ENCODE measurements at places on chromosomes 7 and 10.

GRCh38 chr7:5212633-5213285, 22.7 kb downstream of the WIPI2 start:
- DNase-seq = no peak

GRCh38 chr7:84294847-84295455, 100.4 kb upstream of the SEMA3A start:
- DNase-seq = no peak

- DNase-seq = peak; percentile 18
These were observed 8.4 kb downstream of the FAM237B start for GRCh38 chr7:90312745-90313144.

DNA sequence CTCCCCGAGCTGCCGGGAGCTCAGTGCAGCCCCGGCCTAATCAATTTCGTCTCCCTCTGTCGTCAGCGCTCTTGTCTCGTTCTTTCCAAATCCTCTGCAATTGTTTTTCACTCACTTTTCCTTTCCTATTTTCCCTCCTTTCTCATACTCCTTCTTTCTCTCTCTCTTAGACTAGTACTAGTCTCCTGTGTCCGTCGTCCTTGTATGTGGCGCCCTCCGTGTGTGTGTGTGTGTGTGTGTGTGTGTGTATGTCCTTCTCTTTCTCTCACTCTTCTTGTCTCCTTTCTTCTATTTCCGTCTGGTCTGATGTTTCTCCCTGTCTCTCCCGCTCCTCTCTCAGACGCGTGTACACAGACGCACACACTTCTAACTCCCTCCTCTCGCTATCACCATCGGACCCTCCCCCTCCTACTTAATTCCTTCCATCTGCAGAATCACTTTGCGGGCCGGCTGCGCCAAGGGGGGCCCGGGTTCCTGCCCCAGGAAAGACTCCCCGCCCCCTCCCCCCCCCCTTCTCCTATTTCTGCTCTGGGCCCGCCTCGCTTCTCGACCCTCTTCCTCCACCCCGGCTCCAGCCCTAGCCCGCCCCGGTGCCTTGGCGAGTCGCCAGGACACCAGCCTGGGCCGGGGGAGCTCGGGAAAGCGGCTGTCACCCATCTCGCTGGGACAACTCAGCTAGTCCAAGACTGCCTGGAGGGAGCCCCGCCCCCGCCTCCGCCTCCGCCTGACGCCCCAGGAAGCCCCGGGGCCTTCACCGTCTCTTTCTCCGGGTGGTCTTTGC, 743 bp upstream of the ZCCHC24 start:
- no peak for DNase-seq

DNA sequence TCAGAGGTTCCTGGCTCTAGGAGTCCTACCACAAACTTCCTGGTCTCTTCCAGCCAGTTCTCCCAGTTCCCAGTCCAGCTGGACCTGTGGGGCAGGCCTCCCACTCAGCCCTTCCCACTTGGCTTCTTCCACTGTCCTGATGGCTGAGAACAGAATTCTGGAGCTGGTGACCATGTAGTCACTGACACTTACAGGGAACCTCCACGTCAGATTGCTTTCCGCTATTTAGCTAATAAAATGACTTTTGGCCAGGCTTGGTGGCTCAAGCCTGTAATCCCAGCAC, 63.5 kb upstream of the ZRANB1 start:
- no peak for DNase-seq

GRCh38 chr7:134034652-134035051, 92.5 kb upstream of the LRGUK start:
- DNase-seq = no peak

DNA sequence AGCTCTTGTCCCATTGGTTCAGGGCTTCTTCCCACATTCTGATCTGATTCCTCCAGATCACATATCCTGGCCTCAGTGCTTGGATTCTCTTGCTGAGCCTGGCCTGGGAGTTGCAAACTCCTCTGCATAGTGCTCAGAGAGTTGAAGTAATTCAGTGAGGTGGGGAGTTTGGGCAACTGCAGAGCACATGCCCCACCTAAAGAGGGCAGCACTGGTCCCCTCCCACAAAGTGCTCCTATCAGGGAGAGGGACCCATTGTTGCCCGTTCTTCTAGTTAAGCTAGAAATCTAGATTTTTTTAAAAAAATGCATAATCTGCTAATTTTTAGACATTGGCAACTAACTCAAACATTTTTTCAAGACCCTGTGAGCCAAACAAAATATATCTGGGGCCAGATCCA, 45.1 kb downstream of the CHN2 start:
- peak; percentile 20 for DNase-seq

- no peak for DNase-seq
These were observed 10.2 kb upstream of the CUL1 start for GRCh38 chr7:148688526-148688925.

Measured in MV-4-11 (cell line).